ENCODE measurements at places on chromosomes 16 and 17.

GRCh38 chr17:60781880-60782412 is 104.3 kb downstream of the BCAS3 start:
- DNase-seq, result no peak

DNA sequence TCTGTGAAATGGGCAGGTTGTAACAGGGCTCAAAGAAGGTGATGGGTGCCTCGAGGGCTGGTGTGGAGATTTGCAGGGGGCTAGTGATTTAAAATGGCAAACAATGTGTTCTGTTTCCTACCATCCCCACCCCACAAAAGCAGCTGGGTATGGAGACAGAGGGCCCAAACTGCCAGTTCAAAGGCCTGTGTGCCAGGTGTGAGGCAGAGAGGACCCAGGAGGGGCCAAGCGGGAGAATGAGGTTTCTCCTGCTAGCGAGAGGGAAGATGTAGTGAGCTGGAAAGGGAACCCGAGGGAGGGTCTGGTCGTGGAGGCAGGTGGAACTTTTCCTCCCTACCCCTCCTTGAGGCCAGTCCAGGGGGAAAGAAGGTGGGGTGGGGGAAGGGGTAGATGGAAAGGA is 39.4 kb downstream of the LAT start:
- no peak for DNase-seq

GRCh38 chr17:2053380-2054261 is 1.3 kb upstream of the HIC1 start:
- DNase-seq, result peak; percentile 80

- no peak for DNase-seq
Measured at GRCh38 chr16:55386534-55387296, 62.7 kb downstream of the IRX6 start.

DNA sequence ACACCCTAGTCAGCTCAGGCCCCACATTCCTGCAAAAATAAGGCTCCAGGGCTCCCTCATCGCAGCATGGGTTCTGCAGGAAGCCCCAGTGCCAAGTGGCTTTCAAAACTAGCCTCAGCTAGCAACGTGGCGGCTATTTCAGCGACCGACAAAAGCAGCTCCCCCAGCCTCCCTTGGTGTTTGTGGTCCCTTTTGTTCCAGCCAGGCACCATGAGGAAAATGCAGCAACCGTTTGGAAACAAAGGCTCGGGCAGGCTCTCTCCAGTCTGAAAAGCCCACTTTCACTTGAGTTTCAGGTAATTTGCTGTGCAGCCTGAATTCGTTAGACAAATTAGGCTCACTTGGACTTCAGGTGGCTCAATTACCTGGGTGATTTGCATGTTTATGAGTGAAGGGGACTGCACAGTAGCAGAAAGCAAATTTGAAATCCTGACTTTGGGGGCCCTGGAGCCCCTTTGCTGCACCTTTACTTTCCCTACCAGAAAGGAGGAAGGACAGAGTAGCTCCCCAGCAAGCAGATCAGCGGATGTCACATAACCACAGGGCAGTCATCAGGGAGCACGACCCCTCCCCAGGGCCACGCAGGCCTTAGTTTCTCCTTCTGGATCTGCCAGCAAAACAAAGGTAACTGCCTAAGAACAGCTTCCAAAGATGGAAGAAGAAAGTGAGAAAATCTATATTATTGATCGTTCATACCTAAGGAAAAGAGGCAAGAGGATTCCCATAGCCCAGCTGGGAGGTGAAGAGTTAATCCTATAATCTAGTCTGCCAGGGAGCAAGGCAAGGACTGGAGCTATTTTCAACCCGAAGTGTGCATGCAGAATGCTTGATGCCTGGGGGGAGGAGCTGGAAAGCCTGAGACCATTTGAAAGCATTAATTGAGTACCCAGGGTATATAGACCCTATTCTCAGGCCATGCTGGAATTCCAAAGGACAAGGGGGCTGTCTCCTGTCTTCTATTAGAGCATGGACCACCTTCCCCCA is 143.1 kb upstream of the SDK2 start:
- no peak for DNase-seq

- DNase-seq, result no peak
Measured at GRCh38 chr17:2214047-2214928, 89.3 kb downstream of the SMG6 start.

DNA sequence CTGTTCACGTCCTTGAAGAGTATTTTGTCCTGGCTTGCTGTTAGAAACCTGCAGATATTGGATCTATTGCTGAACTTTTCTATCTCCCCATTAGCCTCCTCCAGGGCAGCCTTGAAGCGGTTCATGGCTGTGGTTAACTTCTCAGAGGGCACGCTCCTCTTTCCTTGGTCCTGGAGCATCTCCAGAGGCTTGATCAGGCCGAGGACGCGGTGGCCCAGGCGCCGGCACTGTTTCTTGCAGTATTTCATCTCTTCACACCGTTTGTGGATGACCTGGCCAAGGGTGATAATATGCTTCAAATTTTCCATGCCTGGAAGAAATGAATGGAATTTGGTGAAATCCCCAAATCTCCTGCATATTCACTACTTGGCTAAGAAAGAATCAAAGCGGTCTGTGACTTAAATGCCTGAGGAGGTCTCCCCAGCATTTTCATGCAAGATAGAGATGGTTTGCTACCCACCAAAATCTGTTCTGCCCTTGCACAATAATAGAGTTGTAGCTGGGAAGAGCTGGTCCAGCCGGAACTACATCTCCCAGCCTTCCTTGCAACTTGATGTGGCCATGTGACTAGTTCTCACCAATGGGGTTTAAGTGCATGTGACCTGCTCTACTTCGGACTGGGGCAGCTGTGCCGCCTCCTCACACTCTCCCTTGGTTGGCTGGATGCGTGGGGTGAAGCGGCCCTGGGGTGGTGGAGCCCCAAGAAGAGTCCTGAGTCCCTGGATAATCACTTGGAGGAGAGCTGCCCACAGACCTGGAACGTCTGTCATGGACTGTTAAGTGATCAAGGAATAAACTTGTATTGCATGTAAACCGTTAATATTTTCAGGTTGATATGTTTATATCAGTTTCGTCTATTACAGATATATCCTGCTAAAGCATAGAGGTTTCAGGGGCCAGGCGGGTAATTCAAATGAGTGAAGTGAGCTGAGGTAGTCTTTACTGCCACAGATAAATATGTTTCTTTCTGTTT is 4.9 kb downstream of the MLKL start:
- DNase-seq, result peak; percentile 39

- DNase-seq, result no peak
Measured at GRCh38 chr17:74990581-74991105, 3.2 kb downstream of the CDR2L start.

DNA sequence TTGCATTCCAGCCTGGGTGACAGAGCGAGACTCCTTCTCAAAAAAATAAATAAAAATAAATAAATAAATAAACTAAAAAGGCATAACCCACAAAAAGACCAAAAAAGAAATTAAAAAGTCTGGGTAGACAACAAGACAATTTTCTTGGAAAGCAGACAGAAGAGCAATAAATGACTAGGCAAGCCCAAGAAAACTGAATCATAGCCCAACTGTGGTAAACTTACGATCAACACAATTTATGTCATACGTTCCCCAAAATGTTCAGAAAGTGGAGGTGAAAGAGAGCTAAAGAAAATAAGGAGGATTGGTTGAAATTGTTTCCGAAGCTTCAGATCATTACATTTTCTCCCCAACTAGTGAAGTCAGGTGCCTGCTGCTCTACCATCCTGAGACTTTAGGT is 31.3 kb upstream of the C17orf78 start:
- no peak for DNase-seq

DNA sequence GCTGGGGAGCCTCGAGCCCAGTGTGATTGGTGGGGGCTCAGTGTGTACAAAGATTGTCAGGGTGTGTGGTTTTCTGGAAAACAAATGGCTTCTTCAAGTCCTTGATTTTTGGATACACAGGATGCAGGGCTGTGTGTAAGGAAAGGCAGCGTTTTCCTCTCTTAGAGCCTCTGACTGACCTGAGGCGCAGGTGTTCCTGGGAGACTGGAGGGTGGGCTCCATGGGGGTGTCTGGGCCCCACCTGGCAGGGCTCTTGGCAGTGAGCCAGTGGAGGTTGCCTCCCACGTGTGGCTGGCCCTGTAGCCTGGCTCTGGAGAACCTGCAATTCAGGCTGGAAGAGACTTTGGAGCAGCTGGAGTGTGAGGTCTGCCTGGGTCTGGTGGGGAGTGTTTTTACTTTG is 5.0 kb downstream of the FOXK2 start:
- no peak for DNase-seq

GRCh38 chr17:3678821-3679530 is 10.4 kb downstream of the EMC6 start:
- no peak for DNase-seq

DNA sequence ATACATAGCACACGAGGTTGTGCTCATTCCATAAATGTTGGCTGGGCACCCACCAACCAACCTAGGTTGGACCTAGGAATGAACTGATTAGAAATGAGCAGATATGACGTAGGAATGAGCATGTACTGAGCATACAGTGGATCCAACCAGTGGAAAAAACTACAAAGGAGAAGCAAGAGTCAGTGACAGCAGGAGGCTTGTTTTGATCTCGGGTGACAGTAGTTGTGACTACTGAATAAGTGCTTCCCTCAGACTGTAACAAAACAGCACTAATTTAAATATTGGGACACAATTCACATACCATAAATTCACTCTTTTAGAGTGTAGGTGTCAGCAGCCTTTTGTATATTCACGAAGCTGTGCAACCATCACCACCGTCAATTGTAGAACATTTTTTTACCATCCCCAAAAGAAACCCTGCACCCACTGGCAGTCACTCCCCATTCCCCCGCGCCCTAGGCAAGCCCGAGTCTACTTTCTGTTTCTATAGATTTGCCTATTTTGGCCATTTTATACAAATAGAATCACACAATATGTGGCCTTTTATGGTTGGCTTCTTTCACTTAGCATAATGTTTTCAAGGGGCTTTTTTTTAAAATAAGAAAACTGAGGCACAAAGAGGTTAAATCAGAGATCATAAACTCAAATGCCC is 7.0 kb downstream of the VAC14 start:
- DNase-seq, result no peak

DNA sequence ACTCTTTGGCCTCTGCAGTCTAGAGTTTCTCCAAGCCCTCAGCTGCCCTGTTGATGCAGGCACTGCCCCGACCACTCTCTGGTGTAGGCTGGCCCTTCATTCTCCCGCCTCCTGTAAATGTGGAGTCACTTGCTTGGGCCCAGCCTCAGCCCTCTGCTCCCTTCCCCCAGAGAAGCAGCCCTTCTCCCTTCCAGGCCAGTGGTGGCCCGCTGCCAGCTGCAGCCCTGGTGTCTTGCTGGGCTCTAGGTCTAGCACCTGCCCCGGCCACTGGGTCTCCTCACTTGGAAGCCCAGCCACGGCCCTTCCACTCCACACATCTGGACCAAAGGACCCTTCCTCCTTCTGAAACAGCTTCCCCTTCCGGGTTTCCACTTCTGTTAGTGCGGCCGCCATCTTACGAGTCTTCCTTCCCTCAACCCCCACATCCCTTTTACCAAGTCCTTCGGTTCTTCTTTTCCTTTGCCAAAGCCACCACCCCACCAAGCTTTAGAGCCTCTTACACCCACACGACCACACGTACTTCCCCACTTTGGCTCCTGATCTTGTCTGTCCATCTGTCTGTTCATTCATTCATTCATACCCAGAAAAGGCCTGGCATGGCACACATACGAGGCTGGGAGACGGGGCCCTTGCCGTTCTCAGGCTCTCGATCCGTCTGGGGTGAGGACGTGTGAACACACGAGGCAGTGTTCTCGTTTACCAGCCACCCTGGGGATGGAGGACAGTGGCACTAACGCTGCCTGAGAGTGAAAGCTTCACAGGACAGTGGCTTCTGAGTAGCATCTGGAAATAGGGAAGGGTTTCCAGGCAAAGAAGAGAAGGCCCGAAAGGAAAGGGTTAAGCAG is 68.0 kb downstream of the ABR start:
- no peak for DNase-seq

DNA sequence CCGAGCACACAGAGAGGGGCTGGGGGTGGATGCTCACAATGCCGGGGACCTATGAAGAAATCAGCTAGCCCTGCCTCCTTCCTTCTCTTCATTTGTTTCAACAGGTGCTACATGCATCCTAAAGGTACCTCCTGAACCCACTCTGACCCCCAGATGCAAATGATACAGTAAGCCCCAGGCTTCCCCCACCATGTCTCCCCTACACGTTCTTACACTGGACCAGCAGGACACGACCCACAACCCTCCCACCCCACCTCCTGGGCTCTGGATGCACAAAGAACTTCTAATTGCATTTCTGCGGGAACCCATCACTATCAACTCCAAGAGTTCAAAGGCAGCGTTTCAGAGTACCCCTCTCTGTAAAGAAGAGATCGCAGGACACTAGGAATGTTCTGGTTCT is 2.1 kb downstream of the XYLT1 start:
- DNase-seq, result no peak

DNA sequence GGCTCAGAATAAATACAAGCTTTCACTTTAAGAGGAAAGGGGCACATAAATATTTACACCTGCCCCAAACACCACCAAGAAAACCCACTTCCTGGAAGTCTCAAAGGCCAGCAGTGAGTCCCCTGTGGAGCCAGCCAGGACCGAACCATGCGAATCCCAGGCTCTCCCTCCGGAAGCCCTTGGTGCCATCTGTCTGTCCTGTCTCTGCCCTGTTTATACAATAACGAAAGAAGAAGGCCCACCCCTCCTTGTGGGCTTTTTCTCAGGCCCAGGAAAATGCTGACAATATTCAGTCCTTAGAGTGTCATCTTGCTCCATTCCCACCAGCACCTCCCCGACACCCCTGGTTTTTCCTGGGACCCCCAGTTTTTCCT is 3.6 kb upstream of the SLC6A4 start:
- DNase-seq, result no peak

DNA sequence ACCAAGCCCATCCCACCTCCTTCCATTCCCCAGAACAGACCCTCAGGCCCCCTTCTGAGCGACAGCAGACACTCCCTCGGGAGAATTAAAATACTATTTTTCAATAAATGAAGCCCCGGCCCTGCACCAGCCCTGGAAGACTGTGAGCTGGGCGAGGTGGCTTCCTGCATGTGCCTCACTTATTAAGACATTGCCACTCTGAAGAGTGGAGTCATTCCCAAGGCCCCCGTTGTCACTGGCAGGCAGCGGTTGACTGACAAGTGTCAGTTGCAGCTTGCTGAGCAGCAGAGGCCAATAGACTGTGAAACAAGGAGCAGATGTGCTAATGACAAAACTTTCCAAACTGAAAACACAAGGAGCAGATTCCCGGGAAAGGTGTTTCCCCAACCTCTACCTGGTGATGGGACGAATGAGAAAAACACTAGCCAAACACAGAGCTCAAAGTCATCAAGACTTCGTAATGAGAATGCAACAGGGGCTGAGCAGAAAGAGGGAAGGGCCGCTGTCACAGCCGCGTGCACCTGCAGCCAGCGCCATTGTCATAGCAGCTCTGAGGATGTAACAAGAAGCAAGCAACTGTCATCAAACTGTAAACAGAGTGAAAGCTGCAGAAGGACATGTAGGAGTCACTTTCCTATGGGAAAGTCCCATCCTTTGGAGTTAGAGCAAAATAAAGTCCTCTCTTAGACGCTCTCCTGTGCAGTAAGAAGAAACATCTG is 232.1 kb downstream of the C16orf78 start:
- no peak for DNase-seq

- DNase-seq, result no peak
Measured at GRCh38 chr16:23874613-23875294, 39.0 kb downstream of the PRKCB start.

GRCh38 chr17:63399316-63399715 is 46.8 kb downstream of the CYB561 start:
- DNase-seq, result no peak

GRCh38 chr17:64497565-64498035 is 746 bp upstream of the POLG2 start:
- DNase-seq, result no peak

GRCh38 chr16:88596483-88596882 is 26.3 kb downstream of the ZC3H18 start:
- DNase-seq, result no peak

Measured in stimulated activated naive CD4-positive, alpha-beta T cell treated with Interleukin-2 at 50 U/mL for 16 hours (primary cell).